ENCODE measurements at places on chromosomes 11 and 22.

- DNase-seq: no peak
These were observed 11.0 kb upstream of the NECTIN1 start for GRCh38 chr11:119739975-119740374.

DNA sequence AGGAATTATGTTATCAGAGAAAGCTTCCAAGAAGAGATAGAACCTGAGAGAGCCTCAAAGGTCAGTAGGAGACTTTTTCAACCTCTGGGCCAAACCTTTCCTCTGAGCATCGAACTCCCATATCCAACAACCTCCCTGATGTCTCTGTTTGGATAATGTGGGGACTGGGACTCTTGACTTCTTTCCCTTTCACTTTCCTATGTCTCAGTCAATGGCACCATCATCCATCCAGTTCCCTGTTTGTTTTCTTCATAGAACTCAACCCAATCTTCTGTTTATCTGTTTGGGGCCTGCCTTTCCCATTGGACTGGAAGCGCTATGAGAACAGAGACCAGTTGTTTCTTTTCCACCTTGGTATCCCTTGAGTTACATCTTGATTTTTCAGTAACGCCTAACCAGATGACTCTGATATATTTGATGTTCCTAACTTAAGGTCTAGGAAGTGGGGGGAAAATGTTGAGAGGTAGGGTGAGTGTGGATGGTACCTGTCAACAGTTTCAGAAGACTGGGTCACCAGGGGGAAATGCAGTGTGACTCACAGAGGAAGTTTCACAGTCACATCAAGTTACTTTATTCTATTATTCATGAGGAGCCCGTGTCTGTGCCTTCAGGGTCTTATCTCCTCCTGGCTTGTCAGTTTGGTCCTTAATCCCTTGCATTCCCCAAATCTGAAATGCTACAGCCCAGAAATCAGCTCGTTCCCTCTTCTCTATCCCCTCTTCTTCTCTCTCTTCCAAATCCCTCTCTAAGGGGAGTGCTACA, 4.5 kb upstream of the KCNE3 start:
- no peak for DNase-seq

DNA sequence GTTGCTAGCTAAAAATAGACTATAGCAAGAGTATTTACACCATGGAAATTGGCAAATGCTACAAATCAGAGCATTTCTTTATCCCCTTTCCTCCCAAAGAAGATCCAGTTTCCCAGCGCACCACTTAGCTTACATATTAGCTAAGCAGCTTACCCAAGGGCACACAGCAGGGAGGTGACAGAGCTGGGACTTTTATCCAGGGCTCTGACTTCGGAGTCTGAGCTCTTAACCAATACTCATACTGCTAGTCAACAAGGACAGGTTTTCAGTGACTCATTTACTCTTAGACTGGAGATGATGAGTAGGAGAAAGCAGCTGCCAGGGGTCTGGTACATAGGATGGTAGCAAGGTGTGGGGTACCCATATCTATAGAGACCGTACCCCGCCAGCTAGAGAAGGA, 38.4 kb downstream of the NAV2 start:
- DNase-seq: no peak

- no peak for DNase-seq
These were observed 13.5 kb downstream of the CHKA start for GRCh38 chr11:68107689-68108088.

DNA sequence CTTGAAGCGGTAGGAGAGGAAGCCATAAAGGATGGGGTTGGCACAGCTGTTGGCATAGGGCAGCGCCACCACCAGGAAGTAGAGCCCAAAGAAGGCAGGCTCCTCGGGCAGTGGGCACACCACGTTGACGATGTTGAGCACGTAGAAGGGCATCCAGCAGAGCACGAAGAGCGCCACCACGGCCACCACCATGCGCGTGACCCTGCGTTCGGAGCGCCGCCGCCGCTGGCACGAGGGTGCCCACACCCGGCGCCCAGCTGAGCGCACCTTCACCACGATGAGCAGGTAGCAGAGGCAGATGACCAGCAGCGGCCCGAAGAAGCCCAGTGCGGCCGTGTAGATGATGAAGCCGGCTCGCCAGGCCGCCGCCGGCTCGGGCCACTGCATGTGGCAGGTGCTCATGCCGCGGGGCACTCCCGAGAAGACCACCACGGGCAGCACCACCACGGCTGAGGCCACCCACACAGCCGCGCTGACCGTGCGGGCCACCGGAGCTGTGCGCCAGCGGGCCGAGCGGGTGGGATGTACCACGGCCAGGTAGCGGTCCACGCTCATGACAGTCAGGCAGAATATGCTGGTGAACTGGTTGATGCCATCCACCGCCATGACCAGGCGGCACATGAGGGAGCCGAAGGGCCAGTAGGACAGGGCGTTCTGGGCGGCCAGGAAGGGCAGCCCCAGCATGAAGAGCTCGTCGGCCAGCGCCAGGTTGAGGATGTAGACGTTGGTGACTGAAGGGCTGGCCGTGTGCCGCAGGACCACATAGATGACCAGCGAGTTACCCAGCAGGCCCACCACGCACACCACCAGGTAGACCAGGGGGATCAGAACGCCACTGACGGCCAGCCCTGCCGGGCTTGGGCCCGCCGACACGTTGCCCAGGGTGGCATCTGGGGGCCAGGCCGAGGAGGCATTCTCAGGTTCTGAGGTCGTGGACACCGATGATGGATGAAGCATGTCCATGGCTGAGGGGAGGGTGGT, 5.1 kb downstream of the SSTR3 start:
- DNase-seq: no peak

GRCh38 chr11:96469776-96470175, 80.0 kb downstream of the JRKL start:
- no peak for DNase-seq

DNA sequence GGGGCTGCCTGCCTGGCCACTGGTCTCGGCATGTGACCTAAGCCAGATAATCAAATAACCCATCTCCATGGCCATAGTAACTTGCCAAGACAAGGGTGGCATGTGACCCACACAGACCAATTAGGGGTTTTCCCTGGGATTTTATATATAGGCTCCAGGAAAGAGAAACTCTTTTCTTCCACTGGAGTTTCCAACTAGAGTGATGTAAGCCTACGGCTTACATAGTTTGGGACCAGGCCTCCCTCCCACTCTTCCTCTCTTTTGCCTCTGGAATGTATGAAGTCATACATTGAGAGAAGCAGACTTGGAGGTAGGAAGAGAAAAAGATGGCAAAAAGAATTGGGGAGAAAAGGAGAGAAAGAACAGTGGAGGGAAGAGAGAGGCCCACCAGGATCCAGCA, 84.6 kb upstream of the LDLRAD3 start:
- no peak for DNase-seq

DNA sequence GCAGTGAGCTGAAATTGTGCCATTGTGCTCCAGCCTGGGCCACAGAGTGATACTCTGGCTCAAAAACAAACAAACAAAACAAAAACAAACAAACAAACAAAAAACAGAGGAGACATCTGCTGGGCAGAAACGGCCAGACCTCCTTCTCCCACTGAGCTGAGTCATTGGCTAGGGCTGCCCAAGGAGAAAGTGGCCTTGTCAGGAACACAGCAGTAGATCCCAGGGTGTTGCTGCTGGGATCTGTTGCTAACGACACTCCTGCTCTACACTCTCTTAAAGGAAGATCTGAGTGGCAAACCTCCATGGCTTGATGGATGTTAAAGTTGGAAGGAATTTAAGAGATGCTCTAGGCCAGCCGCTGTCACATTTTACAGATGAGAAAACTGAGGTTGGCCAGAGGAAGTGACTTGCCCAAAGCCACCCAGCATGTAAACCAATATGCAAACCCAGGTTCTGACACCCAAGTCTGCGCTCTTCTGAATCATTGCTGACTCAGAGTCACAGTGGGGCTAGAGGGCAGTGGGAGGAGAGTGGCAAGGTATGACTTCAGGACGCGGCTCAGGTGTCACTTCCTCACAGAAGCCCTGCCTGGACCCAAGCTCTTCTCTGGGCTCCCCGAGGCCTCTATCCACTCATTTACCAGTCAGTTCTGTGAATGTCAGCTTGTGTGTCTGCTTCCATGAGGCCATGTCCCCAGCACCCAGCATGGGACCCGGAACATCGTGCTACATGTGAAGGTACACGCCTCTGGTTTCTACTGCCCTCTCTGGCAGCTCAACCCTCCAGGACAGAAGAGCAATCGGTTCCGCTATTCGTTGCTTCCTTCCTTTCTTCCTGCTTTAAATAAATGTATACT, 11.3 kb upstream of the GDPD5 start:
- DNase-seq: no peak

- no peak for DNase-seq
These were observed 292.2 kb downstream of the MN1 start for GRCh38 chr22:27509132-27509920.

GRCh38 chr11:66745356-66746235, 16.6 kb upstream of the SPTBN2 start:
- peak; percentile 13 for DNase-seq

DNA sequence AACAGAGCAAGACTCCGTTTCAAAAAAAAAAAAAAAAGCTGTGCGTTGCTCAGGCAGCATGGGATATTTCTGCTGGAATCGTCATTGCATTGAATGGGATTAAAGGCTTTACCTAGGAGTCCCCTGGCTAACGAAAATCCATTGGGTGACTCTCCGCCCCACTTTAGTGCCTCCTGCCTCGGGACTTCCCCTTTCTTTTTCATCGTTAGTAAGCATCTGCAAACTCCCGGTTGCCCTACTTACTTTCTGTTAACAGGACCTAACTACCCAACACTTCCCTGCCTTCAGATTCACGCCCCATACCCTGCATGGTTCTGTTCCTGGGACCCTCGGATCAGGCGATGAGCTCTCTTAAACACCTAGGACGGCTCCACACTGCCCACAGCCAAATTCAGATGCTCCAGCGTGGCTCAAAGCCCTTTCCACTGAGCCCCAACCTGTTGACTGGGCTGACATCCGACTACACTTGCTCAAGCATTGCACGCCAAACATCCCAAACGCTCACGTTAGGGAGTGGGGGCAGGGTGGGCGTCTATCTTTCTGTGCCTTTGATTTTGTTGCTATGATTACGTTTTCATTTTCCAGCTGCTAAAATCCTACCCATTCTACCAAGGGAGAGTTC, 143.8 kb downstream of the ST3GAL4 start:
- DNase-seq: no peak

DNA sequence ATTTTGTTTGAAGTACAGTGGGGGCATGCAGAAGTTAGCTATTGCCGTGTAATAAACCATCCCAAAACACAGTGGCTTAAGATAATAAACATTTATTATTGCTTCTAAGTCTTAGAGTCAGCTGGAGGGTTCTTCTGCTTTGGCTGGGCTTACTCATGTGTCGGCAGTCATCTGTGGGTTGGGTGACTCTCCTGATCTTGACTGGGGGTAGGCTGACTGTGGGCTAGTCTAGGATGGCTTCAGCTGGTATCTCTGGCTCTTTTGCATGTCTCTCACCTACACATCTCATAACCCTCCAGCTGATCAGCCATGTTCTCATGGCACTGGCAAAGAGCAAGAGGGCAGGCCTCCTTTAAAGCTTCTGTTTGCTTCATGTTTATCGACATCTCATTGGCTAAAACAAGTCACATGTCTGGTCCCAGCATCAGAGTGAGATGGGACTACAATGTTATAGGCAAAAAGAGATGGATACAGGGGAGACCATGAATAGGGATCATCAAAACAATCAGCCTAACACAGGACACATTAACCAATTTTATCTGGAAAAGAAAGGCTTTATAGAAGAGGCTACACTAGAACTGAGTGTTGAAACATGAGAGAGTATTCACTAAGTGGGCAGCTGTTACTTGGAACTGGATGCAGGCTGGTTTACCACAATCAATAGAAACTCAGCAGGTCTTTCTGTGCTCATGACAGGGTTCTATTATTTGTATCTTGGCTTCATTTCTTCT, 5.1 kb downstream of the LRRC51 start:
- no peak for DNase-seq

GRCh38 chr22:26602127-26602526, 12.2 kb upstream of the TPST2 start:
- DNase-seq: no peak

- no peak for DNase-seq
These were observed 156.4 kb downstream of the ATG16L2 start for GRCh38 chr11:72970557-72971118.

DNA sequence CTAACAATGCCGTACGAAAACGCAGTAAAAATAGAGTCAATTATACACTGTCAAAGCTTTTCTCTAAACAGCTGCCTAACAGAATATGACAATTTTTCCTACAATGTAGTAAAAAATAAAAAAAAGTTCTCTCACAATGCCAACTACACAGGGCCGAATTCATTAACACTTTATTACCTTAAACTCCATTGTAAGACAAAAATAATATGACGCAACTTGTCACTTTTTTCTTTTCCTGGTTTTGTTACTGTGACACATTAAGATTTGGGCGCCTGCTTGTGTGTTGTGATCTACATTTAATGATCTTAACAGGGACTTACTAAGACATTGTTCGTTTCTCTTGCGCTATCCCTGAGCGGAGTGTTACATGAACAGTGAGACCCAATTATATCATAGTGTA, 204.1 kb downstream of the INSC start:
- DNase-seq: no peak

DNA sequence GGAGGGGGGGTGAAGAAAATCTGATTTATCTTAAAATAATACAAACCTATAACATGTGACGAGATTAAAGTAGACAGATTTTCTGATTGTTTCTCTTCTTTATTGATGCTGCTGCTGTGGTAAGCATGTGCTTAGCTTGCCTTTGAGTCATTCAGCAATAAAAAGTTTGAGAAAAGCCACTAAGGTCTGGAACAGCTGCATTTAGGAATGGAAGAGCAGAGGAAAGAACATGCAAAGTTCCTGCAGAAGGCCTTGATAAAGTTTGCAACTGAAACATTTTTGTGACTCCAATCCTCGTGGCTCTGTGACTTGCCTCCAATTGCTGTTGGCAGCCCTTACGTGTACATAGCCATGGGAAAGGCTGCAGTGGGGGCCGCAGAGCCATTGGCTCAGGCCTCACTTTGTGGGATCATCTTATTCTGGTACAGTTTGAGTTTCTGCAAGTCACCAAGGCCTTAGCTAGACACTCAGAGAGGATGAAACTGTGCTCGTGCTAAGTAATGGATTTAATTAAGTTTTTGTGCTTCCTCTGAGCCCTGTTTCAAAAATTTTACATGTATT, 370.2 kb downstream of the AASDHPPT start:
- DNase-seq: no peak

Measured in stimulated activated CD8-positive, alpha-beta memory T cell treated with anti-CD3 and anti-CD28 coated beads, Interleukin-15, amount 100 ng/mL, for 1 hour (primary cell).